Activated naive CD8-positive, alpha-beta T cell treated with anti-CD3 and anti-CD28 coated beads, Interleukin-2, amount 10 ng/mL, durations not matched to agents 7 days and 5 days (primary cell): ENCODE measurements at places on chromosomes 4 and X. TPM values are rescaled to one million over a fixed set of nuclear protein-coding genes. Genes with fewer than 3 reads are reported as not detected.

- no peaks in the 10 kb centered on the region for H3K27me3 ChIP-seq
- H3K27ac ChIP-seq: no peak overlapping the region
- H3K36me3 ChIP-seq: no peaks in the 10 kb centered on the region
- no peak overlapping the region for H3K4me3 ChIP-seq
- DNase-seq: no peak
- H3K4me1 ChIP-seq: no peaks in the 10 kb centered on the region
Observed at GRCh38 chr4:27861802-27862201, 1001.2 kb downstream of the STIM2 start.

GRCh38 chr4:52956691-52957090, 94.6 kb downstream of the RASL11B start:
- H3K27ac ChIP-seq: no peak overlapping the region
- H3K4me1 ChIP-seq: no peaks in the 10 kb centered on the region

DNA sequence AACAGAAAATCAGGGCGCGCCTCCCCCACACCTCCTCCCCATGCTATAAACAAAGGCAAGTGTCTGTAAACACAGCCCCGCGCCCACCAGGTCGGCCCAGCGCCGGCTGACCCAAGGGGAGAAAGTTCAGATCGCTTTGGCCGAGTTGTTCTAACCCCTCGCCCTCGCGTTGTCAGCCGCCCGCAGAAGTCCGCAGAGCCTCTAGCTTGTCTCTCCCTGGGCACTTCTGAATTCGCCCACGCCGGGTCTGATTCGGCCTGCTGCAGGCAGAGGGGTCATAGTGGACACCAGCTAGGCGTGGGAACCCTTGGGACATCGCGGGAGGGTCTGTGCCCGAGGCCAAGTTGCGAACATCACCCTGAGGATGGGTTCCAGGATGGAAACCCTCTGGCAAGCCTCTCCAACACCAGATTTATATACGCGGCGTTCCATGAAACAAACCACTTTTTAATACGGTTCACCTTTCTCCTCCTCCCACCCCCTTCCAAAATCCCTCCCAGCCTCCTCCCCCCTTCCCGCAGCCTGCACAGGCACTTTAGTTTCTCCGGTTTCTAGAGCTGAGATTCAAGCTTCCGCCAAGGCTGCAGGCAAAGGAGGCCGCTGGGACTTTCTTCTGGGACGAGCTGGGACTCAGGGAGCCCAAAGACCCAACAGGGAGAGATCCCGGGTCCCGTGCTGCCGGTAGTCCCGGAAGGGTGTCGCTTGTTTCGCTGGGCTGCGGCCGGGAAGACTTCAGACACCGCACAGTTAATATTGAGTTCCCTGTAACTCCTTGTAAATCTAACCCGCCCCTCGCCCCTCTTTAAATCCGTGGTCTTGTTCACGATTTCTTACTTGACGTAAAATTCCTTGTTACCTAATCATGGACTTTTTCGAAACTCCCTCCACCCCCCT, 4.7 kb downstream of the HAND2 start:
- DNase-seq: no peak
- H3K27me3 ChIP-seq: peaks cover 89% of the 10 kb centered on the region
- H3K4me1 ChIP-seq: peaks cover 23% of the 10 kb centered on the region
- peak overlapping the region; percentile 75 for H3K27ac ChIP-seq
- no peak overlapping the region for H3K4me3 ChIP-seq

GRCh38 chrX:35787867-35788266, 10.3 kb upstream of the MAGEB16 start:
- H3K27me3 ChIP-seq: no peaks in the 10 kb centered on the region
- H3K4me3 ChIP-seq: no peak overlapping the region
- no peak overlapping the region for H3K27ac ChIP-seq
- H3K4me1 ChIP-seq: no peaks in the 10 kb centered on the region
- no peak for DNase-seq

- H3K27ac ChIP-seq: no peak overlapping the region
- DNase-seq: no peak
- H3K4me1 ChIP-seq: no peaks in the 10 kb centered on the region
- H3K27me3 ChIP-seq: no peaks in the 10 kb centered on the region
Observed at GRCh38 chr4:61336916-61337315, 136.8 kb downstream of the ADGRL3 start.

- no peak overlapping the region for H3K4me3 ChIP-seq
- peaks cover 3% of the 10 kb centered on the region for H3K4me1 ChIP-seq
- no peak for DNase-seq
- no peak overlapping the region for H3K27ac ChIP-seq
Observed at GRCh38 chr4:6469898-6470501, 2.4 kb downstream of the PPP2R2C start.

DNA sequence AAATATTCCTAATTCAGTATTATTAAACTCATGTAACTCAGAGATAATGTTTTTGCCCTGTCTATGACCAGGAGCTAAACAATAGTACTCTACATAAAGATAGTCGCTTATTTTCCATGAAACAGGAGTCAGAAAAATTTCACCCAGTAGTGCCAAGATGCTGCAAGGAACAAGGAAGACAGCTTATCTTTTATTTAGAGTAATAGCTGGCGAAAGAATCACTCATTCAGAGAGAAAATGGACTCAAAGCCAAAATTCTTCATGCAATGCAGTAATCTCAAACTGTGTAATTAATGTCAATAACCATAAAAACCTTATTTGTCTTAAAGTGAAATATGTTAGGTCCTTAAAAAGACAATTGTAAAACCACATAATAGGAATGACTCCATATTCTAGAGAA, 477.8 kb downstream of the ANKRD50 start:
- H3K27ac ChIP-seq: no peak overlapping the region
- DNase-seq: no peak
- H3K4me1 ChIP-seq: no peaks in the 10 kb centered on the region
- H3K4me3 ChIP-seq: no peak overlapping the region

DNA sequence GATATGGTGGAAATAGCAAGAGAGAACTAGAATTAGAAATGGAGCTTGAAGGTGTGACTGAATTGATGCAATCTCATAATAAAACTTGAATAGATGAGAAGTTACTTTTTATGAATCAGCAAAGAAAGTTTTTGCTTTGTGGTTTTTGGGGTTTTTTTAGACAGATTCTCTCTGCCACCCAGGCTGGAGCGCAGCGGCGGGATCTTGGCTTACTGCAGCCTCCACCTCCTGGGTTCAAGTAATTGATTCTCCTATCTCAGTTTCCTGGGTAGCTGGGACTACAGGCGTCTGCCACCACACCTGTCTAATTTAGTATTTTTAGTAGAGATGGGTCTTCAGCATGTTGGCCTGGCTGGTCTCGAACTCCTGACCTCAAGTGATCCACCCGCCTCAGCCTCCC, 23.7 kb upstream of the NEIL3 start:
- H3K36me3 ChIP-seq: no peaks in the 10 kb centered on the region
- H3K27ac ChIP-seq: no peak overlapping the region
- H3K27me3 ChIP-seq: peaks cover 5% of the 10 kb centered on the region
- H3K4me3 ChIP-seq: no peak overlapping the region
- peaks cover 4% of the 10 kb centered on the region for H3K4me1 ChIP-seq

- H3K36me3 ChIP-seq: no peaks in the 10 kb centered on the region
- no peak overlapping the region for H3K27ac ChIP-seq
- H3K4me1 ChIP-seq: no peaks in the 10 kb centered on the region
- no peak for DNase-seq
- peaks cover 4% of the 10 kb centered on the region for H3K27me3 ChIP-seq
Observed at GRCh38 chr4:185576962-185577950, 41.9 kb upstream of the PDLIM3 start.

- H3K36me3 ChIP-seq: peaks cover 12% of the 10 kb centered on the region
- peaks cover 14% of the 10 kb centered on the region for H3K4me1 ChIP-seq
Observed at GRCh38 chrX:49183701-49184281, 2.4 kb downstream of the PRICKLE3 start.

DNA sequence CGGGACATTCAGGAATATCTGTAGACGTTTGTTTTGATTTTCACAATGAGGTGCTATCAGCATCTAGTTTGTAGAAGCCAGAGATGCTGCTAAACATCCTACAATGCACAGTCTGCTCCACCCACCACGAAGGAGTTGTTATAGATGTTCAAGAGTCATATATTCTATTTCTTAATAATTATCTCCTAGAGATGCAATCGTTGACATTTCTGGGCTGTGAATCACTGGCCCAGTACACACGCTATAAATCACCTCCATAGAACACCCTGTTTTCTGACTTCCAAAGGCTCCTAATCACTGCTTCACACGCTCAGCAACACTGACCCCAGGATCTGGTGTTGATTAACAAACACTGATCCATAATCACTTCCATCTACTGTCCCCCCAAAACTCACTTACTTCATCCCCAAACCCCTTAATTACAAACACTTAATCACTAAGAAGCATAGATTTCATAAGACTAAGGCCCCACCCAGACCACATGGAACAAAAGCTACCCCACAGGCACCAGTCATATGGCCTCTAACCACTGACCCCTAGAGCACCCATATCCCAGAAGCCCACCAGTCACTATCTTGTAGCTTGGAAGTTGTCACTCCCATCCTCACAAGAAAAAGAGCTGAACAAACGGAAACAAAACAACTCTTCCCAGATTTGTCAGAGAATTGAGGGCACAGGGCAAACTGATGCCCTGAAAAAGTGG, 31.7 kb upstream of the ZNF41 start:
- H3K4me1 ChIP-seq: peaks cover 9% of the 10 kb centered on the region
- DNase-seq: no peak
- H3K36me3 ChIP-seq: no peaks in the 10 kb centered on the region
- H3K27me3 ChIP-seq: peaks cover 7% of the 10 kb centered on the region
- no peak overlapping the region for H3K4me3 ChIP-seq

- H3K27me3 ChIP-seq: peaks cover 11% of the 10 kb centered on the region
- no peak overlapping the region for H3K4me3 ChIP-seq
- no peak for DNase-seq
- no peaks in the 10 kb centered on the region for H3K36me3 ChIP-seq
- H3K27ac ChIP-seq: no peak overlapping the region
- H3K4me1 ChIP-seq: no peaks in the 10 kb centered on the region
Observed at GRCh38 chr4:100913685-100914084, 395.9 kb upstream of the EMCN start.

DNA sequence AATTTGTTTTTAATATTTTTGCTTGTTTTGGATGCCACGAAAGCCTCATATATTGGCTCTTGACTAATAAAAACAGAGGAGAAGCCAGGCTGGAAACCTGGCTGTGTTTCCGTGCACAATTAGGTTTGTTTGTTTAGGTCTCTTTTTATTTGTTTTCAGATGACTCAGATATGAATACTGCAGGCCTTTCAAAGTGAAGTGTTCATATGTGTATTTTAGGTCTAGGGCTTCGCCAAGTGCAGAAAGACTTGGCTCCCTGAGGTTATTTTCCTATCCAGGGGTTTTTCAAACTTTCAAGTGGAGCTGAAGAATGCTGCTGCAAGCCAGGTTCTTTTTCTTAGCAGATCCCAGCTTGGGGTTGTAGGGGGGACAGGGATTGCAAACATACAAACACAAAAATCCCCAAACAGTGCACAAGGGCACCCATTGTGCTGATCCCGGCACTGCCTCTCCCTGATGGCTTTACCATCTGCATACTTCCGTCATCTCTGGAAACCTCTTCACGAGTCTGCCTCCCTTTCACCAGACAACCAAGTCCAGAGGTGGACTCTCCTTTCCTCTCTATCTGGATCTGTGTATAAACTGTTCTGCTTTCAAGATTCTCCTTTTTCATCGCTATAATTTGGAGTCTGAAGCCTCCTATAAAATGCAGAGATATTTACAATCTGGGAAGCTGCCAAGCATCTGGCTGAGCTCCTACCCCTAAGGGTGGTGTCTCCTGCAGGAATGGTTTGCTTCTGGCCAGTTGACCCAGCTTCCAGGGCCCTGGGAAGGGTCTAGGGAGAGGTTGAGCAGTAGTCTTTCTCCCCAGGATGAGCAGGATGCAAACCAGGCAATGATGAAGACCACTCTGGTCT, 108.6 kb downstream of the SMIM20 start:
- no peak overlapping the region for H3K4me3 ChIP-seq
- H3K36me3 ChIP-seq: no peaks in the 10 kb centered on the region
- no peak overlapping the region for H3K27ac ChIP-seq
- DNase-seq: no peak
- H3K27me3 ChIP-seq: peaks cover 28% of the 10 kb centered on the region

DNA sequence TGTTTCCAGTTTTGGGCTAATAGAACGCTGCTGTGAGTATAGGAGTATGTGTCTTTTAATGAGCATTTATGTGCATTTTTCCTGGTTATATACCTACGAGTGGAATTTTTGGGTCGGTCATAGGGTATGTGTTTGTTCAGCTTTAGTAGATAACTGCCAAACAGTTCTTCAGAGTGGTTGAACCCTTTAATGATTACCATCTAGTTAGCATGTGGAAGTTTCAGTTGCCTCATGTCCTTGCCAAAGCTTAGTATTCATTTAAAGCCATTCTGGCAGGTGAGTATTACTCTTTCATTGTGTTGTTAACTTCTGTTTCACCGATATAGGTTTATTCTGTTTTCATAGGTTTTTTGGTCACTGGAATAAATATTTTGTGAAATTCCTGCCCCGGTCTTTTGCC, 229.1 kb downstream of the ARHGAP10 start:
- H3K4me1 ChIP-seq: no peaks in the 10 kb centered on the region
- peaks cover 9% of the 10 kb centered on the region for H3K36me3 ChIP-seq
- DNase-seq: no peak
- H3K27me3 ChIP-seq: no peaks in the 10 kb centered on the region
- H3K4me3 ChIP-seq: no peak overlapping the region
- H3K27ac ChIP-seq: no peak overlapping the region

GRCh38 chr4:73311428-73311827, 52.8 kb upstream of the ANKRD17 start:
- DNase-seq: no peak
- no peak overlapping the region for H3K4me3 ChIP-seq
- H3K4me1 ChIP-seq: no peaks in the 10 kb centered on the region
- no peak overlapping the region for H3K27ac ChIP-seq
- no peaks in the 10 kb centered on the region for H3K36me3 ChIP-seq

- no peaks in the 10 kb centered on the region for H3K4me1 ChIP-seq
- H3K4me3 ChIP-seq: no peak overlapping the region
- H3K36me3 ChIP-seq: no peaks in the 10 kb centered on the region
- no peak overlapping the region for H3K27ac ChIP-seq
- H3K27me3 ChIP-seq: no peaks in the 10 kb centered on the region
Observed at GRCh38 chr4:126756050-126756829, 876.5 kb upstream of the INTU start.

GRCh38 chr4:159175989-159176375, 73.1 kb downstream of the RAPGEF2 start:
- no peak overlapping the region for H3K4me3 ChIP-seq
- peaks cover 33% of the 10 kb centered on the region for H3K4me1 ChIP-seq
- no peaks in the 10 kb centered on the region for H3K36me3 ChIP-seq

DNA sequence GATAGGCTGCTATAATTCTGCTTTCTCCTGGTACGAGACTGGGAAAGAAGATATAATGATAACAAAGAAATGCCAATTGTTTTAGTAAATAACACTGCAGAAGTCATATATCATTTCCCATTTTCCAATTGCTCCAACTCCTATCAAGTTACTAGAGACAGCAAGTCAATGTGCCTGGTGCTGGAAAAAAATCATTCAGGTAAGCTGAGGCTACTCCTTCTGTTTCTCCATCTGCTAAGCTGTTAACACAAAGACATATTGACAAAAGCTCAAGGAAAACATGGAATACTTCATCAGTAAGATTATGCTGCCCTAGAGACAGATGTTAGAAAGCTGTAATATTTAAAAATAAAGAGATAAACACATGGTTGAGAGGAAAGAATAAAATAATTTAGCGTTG, 10.0 kb downstream of the NAA11 start:
- no peaks in the 10 kb centered on the region for H3K36me3 ChIP-seq
- no peak overlapping the region for H3K4me3 ChIP-seq
- H3K27me3 ChIP-seq: no peaks in the 10 kb centered on the region
- H3K27ac ChIP-seq: no peak overlapping the region
- no peaks in the 10 kb centered on the region for H3K4me1 ChIP-seq
- no peak for DNase-seq

The LUZP4 gene
- total RNA-seq: not detected

The ARHGAP6 gene
- not detected for total RNA-seq

The CCNB3 gene
- 1.2 TPM for total RNA-seq

The PHF8 gene
- 46.9 TPM for total RNA-seq
